ENCODE measurements at places on chromosomes 13 and 19.

DNA sequence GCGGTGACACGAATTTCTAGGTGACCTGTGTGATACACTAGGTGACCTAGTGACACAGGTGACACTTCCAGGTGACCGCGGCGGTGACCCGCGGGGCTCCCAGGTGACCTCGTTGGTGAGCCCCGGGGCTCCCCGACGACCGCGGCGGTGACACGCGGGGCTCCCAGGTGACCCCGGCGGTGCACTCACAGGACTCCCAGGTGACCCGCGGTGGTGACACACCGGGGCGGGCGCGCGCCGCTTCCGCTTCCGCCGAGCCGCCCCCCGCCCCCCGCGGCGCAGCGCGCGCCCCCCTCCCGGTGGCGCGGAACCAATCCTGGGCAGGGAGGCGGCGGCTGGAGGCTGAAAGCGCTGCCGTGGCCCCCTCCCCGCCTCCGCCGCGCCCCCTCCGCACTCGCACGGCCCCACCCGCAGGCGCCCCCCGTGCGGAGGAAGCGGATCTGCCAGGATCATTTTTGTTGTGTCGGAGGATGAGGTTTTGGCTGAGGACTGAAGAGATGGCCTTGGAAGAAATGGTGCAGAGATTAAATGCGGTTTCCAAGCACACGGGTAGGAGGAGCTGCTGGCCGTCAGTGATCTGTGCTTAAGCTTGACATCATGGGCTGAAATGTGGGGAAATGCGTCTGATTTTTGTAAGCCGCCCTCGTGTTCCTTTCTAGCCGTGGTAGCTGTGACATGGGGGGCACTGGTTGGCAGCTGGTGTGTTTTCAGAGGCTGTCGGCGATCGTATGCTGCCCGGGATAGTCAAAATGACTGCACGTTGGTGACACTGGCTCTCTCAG lies at the start of gene MCF2L:
MCF2L (plus strand) TSS at position 305 of the 782 bp plus-strand sequence; CDS start at position 471, 166 bp downstream.
- peak; percentile 65 for DNase-seq

GRCh38 chr13:77521194-77521593 lies 14.3 kb upstream of the SCEL start:
- no peak for DNase-seq

- no peak for DNase-seq
These were observed 586.6 kb downstream of the SLITRK1 start for GRCh38 chr13:83295686-83296085.

DNA sequence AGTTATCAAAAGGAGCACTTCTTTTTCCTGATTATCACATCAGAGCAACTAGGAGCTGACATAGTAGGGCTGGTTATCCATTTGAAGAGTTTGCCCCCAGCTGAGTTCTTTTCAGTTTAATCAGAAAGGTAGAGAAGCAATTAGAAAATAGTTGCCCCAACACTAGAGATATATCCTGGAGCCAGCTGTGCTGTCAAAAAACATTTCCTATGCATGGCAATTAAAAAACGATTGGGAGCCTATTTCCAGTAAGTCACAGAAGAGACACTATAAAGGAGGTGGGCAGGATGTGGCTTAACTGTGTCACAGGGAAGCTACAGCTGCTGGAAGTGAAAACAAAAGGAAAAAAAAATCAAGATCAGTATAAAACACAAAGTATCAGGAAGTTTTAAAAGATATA lies 155.7 kb upstream of the SLITRK1 start:
- no peak for DNase-seq

GRCh38 chr13:108621462-108621861 lies 7.9 kb upstream of the MYO16 start:
- no peak for DNase-seq

DNA sequence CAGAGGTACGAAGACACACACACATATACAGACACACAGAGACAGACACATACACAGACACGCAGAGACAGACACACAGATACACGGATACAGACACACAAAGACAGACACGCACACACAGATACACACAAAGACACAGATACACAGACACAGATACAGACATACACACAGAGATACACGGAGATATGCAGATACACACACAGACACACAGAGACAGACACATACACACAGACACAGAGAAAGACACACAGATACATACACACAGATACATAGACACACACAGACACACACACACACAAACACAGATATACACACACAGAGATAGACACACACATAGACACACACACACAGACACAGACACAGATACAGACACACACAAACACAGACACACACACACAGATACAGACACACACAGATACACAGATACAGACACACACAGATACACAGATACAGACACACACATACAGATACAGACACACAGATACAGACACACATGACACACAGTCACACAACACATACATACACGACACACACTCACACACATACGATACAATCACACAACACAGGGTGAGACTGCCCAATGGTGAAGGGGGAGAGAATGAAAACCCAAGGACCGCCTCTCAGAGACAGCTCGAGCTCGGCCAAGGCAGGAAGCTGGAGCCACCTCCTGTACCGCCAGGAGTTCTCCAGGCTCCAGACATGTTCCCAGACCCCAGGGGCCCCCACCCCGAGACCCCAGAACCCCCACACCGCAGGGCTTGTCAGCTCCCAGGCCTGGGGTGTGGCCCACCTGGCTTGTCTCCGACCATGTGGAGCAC lies 8.8 kb upstream of the CCER2 start:
- no peak for DNase-seq

Data from CD4-positive, alpha-beta T cell treated with Interleukin-4 for 1 hour (primary cell).